ENCODE measurements at places on chromosomes 13 and 19.

DNA sequence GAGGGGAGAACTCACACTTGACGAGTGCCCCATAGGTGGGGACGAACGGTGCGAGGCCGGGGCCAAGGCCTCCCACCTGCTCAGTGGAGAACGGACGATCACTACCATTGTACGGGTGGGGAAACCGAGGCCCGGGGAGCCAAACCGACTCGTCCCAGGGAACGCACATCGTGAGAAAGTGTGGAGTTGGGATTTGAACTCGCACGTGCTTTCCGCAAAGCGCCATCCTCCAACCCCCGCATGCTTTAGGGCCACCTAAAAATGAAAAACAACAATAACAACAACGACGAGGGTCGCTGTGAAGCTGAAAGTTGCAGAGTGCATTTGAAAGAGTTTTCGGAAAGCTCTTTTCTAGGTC is 458 bp downstream of the ARHGEF1 start:
- DNase-seq, result no peak

- DNase-seq, result no peak
Observed at GRCh38 chr19:12453495-12453894, 12.7 kb upstream of the ZNF443 start.

DNA sequence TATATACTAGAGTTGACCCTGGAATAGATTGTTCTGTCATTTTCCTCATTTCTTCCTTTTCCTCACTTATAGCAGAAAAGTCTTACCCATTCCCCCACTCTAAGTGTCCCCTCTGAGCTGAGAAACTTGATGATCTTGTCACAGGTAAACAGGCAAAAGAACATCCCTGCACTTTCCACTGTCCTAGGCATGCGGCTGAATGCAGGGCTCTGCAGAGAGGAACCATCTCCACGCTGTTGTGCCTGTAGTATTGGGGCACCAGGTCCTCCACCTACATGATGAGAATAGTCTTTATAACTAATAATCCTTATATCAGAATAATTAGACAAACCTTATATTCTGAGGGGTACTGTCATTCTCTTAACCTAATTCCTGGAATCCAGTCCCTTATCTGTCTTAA is 211.3 kb downstream of the RBM26 start:
- DNase-seq, result no peak

GRCh38 chr13:59459972-59460371 is 703.8 kb downstream of the DIAPH3 start:
- DNase-seq, result no peak

DNA sequence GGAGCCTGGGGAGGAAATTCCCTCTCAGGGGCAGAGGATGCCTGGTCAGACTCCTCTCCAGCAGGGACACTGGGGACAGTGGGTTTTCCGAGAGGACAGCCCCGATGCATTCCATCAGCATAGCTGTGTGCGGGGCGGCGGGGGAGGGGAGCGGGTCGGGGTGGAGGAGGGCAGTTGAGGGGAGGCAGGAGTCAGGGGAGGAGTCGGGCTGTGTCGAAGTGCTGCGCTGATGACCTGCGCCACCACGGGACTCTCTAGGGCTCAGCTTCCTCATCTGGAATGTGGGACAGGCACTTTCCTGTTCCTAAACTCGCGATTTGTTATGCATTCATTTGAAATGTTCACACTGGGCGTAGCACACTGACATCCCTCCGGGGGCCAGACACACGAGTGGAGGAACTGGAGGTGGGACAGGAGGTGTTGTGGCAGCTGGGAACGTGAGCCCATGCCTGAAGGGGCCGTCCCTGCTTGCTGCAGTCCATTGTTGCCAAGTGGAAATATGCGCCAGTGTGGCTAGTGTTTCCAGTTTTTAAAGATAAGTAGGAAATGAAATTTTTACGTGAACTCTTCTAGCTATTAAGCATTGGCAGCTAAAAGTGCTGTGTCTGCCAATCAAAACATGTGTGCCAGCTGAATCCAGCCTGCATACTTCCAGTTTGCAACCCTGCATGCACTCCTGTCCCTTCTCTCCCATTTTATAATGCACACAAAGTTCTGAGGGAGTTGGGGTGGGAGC is 43.3 kb downstream of the FLT1 start:
- DNase-seq, result no peak

DNA sequence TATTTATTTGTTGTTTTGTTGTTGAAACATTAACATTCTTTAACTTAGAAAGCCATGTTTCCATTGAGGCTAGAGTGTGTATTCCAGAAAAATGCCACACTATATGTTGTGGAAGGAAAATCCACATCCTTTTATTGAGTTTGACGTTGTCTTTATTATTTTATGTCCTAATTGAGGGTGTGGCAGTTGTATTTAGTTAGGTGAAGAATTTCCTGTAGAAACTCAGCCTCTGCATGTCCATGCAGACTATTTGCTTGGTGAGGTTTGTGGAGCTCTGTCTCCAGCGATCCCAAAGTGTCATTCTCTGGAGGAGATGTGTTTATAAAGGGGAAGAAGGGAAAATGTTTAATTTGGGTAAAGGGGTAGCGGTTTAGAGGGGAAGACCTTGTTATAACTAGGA is 46.6 kb downstream of the AKAP11 start:
- DNase-seq, result no peak

DNA sequence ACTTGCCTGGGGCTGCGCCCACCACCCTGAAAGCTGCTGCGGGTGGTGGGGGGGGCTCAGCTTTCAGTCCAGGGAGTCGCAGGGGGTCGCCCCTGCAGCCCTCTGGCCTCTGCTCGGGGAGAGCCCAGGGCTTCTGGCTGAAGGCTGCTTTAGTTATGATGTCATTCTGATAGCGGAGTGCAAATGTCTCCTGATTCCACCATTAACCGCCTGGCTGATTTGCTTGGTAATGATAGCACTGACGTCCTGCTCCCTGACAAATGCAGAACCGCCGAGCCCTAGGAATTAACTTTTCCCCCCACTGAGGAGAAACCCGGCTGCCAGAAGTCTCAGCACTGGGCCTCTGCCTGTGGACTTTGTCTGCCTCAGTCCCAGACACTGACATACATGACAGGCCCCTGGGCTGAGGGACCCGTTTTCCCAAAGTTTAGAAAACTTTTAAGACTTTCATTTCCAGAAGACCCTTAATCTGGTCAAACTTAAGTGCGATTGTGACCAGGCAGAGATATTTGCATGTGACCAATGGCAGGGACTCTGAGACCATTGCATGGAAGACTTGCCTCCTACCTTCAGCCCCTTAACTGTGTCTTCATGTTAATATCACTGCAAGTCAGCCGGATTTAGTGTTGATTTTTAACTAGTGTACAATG is 142.5 kb upstream of the ZNF536 start:
- DNase-seq, result no peak

GRCh38 chr19:413756-414420 is 4.9 kb upstream of the C2CD4C start:
- DNase-seq, result no peak

DNA sequence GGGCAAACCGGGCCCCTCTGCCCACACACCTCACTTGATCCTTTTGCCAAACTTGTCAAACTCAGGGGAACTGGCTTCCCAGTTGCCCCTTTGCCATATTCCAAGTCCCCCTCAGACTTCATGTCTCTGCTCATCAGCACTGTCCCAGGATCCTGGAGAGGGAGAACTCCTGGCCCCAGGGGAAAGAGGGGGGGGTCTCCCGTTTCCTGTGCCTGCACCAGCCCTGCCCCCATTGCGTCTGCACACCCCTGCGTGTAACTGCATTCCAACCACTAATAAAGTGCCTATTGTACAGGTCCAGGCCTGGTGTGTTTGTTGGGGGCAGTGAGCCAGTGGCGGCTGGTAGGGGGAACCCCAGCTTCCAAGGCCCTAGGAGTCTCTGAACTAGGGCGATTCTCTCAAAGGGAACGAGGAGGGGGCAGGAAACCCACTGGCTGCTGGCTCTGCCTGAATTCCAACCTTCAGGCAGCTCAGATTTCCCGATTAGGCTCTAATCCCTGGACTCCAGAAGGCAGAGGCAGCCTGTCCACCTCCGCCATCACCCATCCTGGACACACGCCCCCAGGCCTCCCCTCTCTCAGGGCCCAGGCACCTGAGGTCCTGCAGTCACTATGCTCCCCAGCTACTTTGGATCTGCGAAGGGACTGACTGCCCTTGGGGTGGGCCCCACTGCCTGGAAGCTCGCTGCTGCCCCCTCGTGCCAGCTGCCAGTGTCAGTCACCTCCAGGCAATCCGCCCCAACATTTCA is 9.7 kb upstream of the ILF3 start:
- no peak for DNase-seq

Data from cortex of kidney (tissue), 1 donor.